ENCODE measurements at places on chromosomes 4 and X. TPM values are rescaled to one million over a fixed set of nuclear protein-coding genes. Genes with fewer than 3 reads are reported as not detected.

DNA sequence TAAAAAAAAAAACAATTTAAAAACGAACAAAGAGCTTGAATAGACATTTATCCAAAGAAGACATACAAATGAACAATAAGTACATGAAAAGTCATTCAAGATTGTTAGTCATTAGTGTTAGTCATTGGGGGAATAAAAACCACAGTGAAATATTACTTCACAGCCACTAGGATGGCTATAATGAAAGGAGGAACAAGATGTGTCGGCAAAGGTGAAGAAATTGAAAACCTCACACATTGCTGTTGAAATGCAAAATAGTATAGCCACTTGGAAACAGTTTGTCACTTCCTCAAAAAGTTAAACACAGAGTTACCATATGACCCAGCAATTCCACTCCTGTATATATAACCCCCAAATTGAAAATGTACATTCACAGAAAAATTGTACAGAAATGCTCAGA is 45.2 kb upstream of the SLC39A8 start:
- H3K27ac ChIP-seq, result no peak overlapping the region
- no peak overlapping the region for H3K4me3 ChIP-seq
- no peaks in the 10 kb centered on the region for H3K36me3 ChIP-seq

- no peaks in the 10 kb centered on the region for H3K27me3 ChIP-seq
- DNase-seq, result no peak
- H3K27ac ChIP-seq, result peak overlapping the region; percentile 38
- peak overlapping the region; percentile 88 for H3K4me3 ChIP-seq
Measured at GRCh38 chr4:39698424-39699009, 581 bp downstream of the UBE2K start.

GRCh38 chr4:40980318-40980883 is 230.6 kb downstream of the NSUN7 start:
- no peaks in the 10 kb centered on the region for H3K36me3 ChIP-seq
- no peaks in the 10 kb centered on the region for H3K27me3 ChIP-seq
- no peak overlapping the region for H3K4me3 ChIP-seq
- no peaks in the 10 kb centered on the region for H3K4me1 ChIP-seq
- no peak overlapping the region for H3K27ac ChIP-seq

DNA sequence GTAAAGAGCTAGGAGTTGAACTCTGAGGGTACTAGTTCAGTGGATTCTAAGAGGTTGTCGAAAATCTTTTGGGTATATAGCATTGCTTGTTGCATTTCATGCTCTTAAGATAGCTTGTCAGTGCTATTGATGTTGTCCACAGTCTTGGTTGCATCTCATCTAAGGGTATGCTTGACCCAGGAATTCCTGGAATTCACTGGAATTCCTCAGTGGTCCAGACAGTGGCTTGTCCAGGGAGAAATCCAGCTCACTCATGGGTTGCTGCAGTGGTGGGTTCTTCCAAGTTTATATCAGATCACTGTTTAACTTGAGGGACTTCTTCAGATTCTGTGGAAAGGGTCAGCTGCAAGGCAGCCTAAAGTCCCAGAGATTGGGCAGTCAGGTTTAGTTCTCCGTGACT is 29.8 kb upstream of the SMARCAD1 start:
- H3K36me3 ChIP-seq, result no peaks in the 10 kb centered on the region
- H3K27me3 ChIP-seq, result no peaks in the 10 kb centered on the region
- no peak for DNase-seq
- H3K27ac ChIP-seq, result no peak overlapping the region
- no peak overlapping the region for H3K4me3 ChIP-seq
- H3K4me1 ChIP-seq, result no peaks in the 10 kb centered on the region

Gene CT45A5
- not detected for total RNA-seq

Gene DRD5
- not detected for total RNA-seq

Gene SPOCK3
- total RNA-seq, result not detected

DNA sequence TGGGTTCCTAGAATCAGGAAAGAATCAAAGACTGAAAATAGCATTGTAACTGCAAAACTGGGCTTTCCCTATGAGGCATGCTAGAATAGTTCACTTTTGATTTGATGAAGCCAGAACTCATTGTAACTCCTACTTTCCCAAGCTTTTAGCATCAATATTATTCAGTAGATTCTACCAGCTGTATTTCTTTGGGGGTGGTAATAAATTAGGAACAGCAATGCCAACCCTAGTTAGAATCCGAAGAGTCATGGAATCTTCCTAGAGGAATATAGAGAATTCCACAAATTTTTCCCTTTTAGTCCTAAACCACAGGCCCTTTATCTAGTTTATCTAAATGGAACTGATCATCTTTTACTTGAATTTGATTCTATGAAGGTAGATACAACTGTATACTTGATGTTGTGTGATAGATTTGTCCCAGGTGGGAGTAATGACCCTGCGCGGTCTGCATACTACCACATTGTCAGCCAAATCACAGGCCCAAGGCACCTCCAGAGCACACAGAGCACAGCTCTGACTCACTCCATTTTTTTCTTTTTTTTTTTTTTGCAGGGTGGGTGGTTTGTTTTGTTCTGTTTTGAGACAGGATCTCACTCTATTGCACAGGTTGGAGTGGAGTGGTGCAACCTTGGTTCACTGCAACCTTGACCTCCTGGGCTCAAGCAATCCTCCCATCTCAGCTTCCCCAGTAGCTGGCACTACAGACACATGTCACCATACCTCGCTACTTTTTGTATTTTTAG is 66.6 kb downstream of the EDNRA start:
- H3K27ac ChIP-seq, result no peak overlapping the region
- peaks cover 5% of the 10 kb centered on the region for H3K4me1 ChIP-seq

DNA sequence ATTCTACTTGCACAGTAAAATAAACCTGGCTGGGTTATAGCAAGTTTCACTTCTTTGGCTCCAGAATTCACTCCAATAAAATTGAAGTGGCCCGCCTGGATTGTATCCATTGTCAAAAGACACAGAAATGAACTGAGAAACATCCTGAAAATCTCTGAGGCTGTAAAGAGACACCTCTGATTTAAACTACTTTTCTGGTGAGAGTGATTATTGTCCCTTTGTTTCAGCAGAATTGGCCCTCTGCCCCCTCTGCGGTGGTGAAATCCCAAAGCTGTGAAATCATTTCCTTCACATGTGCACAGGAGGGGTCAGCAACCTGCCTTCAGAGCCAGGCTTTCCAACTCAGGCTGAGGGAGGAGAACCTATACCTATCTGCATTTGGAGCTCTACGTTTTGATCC is 23.0 kb downstream of the GAB3 start:
- no peak overlapping the region for H3K4me3 ChIP-seq
- H3K27me3 ChIP-seq, result no peaks in the 10 kb centered on the region
- no peaks in the 10 kb centered on the region for H3K4me1 ChIP-seq
- no peak for DNase-seq
- H3K27ac ChIP-seq, result no peak overlapping the region

DNA sequence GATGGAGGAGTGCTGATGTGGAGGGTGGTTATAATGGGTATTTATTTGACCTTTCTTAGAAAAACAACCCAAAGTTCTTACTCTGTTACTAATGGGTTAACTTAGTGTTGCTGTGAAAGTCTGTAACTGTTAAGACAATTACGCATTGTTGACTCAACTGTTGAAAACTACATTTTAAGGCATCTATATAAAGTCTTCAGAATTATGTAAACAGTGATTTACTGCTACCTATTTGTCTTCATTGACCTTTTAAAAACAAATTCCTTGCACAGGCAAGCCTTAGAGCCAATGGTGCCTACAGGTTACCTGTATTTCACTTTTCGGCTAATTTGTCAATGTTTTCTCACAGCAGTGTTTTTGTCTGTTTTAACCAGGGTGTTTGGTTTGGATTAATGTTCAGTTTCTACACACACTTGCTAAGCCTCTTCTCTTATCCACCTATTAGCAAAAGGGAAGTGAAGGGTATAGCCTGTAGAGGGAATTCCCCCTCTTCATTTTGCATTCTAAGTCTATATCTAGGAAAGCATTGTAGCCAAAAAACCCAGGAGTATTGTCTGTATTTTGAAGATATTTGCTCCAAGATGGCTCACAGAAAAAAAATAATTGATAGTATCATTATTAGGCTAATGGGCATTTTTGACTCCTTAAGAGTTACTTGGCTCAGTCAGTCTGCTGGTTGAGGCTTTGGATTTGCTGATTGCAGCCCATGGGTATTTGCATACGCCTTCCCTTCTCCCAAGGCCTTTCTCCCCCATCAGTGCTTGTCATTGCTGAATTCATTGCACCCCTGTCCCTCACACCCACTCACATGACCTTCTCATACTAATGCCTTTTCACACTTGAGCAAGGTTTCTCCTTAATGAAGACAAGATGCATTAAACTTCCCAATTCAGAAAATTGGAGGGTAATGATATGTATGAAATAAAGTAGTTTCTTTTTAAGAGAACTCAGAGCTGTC is 30.5 kb downstream of the AFF1 start:
- no peaks in the 10 kb centered on the region for H3K36me3 ChIP-seq
- no peak overlapping the region for H3K4me3 ChIP-seq
- no peak for DNase-seq
- H3K4me1 ChIP-seq, result peaks cover 54% of the 10 kb centered on the region

- no peaks in the 10 kb centered on the region for H3K36me3 ChIP-seq
- H3K27ac ChIP-seq, result no peak overlapping the region
- H3K4me3 ChIP-seq, result no peak overlapping the region
- no peaks in the 10 kb centered on the region for H3K27me3 ChIP-seq
- no peaks in the 10 kb centered on the region for H3K4me1 ChIP-seq
- DNase-seq, result no peak
Measured at GRCh38 chr4:83548151-83548905, 12.4 kb downstream of the GPAT3 start.

Gene PGRMC1
- 42.8 TPM for total RNA-seq

- no peaks in the 10 kb centered on the region for H3K27me3 ChIP-seq
- H3K4me1 ChIP-seq, result no peaks in the 10 kb centered on the region
- H3K27ac ChIP-seq, result no peak overlapping the region
- no peaks in the 10 kb centered on the region for H3K36me3 ChIP-seq
- H3K4me3 ChIP-seq, result no peak overlapping the region
Measured at GRCh38 chrX:21156632-21157031, 217.6 kb upstream of the CNKSR2 start.
